ENCODE measurements at places on chromosomes 7 and 10.

GRCh38 chr10:92010047-92010735 is 86.6 kb downstream of the BTAF1 start:
- DNase-seq, result no peak

- DNase-seq, result no peak
Observed at GRCh38 chr7:78601728-78602127, 803.2 kb downstream of the PHTF2 start.

- no peak for DNase-seq
Observed at GRCh38 chr7:132577206-132578049, 1.2 kb upstream of the PLXNA4 start.

DNA sequence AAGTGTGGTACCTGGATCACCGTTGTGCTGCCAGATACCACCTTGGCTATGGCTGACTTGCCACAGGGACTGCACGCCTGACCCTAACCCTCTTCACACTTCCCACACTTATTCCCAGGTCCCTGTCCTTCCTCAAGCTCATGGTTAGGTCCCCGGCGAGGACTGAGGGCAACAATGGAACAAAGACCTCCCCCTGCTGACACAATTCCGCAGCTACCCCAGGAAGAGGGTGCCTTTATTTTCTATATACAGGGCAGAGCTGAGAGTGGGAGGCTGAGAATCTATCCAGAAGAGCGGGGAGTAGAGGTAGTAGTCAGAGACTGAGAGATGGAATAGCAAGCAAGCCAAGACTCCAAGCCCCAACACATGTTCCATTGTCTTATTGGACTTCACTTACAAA is 118.1 kb upstream of the SEM1 start:
- no peak for DNase-seq

- no peak for DNase-seq
Observed at GRCh38 chr10:5876181-5876768, 13.4 kb downstream of the ANKRD16 start.

DNA sequence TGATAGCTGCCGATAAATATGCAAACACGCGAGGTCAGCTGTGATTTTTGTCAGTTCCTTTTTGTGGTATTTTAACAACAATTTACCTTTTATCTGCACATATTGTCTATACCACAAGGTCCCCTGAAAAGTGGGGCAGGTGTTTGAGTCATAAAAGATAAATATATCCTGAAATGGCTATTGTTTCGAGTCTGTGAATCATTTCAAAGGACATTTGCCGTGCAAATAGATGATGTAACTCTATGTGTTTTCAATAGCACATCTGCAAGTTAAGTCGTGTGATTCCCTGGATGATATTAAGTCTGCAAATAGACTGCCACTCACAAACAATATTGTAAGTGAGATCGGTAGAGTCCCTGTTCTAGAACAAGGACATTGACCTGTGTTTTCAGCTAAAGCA is 193.0 kb upstream of the PITRM1 start:
- no peak for DNase-seq

GRCh38 chr7:151003572-151003971 is 12.8 kb downstream of the NOS3 start:
- no peak for DNase-seq

DNA sequence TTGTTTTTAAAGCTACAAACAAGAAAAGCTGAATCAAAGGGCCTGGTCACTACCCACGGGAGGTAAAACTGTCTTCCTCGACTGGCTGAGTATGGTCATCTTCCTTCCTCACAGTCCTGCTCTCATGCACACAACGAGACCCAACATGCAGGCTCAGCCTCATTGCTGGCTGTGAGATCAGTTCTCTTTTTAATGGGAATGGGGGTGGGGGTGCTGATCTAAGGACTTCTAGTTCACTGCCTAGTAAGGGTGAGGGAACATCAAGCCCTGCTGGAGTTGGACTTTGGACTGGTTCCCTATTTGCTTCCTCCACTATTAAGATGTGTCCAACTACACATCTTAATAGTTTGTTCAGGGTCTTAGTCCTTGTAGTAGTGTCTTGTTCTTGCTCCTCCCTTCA is 48.2 kb downstream of the ABCB4 start:
- no peak for DNase-seq

- DNase-seq, result no peak
Observed at GRCh38 chr7:94590526-94591162, 65.3 kb downstream of the SGCE start.

DNA sequence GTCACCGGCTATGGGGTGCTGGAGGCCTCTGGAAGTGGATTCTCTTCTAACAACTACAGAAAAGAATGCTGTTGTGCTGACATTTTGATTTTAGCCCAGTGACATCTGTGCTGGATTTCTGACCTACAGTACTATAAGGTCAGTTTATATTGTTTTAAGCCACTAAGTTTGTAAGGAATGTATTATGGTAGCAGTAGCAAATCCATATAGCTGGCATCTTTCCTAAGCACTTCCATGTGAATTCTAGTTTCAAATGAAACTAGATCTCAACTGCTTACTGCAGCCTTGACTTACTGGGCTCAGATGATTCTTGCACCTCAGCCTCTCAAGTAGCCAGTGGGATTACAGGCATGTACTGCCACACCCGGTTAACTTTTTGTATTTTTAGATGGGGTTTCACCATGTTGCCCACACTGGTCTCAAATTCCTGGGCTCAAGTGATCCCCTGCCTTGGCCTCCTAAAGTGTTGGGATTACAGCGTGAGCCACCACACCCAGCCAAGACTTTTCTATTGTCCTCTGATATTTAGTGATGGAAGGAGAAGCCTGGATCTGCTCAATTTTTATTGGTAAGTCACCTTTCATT is 414.0 kb downstream of the PHTF2 start:
- DNase-seq, result no peak

- DNase-seq, result no peak
Observed at GRCh38 chr10:4354382-4354812, 471.6 kb upstream of the AKR1E2 start.

DNA sequence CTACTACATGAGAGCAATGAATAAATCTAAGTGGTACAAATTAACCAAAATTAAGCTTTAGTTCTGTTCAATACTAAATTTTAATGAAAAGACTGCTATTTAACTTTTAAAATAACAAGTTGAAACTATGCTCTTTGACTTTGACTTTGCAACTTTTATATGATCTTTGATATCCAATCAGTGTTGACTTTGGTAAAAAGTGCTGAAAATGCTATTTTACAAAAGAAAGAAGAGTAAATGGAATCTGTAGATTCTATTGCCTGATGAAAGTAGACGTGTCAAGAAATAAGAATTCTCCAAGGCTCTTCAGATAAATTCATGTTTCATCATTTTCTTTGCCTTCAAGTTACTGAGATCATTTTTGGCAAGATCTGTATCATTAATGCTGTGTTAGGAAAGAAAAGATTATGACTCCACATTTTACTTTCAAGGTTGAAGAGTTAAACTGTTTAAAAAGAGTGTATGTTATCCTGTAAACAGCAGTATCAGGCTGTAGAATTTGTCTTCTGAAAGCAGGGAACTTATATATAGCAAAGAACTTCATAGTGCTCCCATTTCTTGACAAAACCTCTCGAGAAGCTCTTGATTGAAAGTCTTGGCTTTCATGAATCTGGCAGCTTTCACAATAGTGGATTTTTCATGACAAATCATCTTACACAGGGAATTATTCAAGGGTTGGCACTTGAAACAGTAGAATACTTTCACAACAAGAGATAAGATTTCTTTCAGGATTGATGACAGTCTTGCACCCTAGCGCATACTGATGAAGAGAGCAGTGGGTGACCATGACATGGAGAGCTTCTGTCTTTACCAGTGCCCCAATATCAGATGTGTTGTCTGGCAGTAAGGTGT is 72.1 kb downstream of the PTEN start:
- no peak for DNase-seq

- no peak for DNase-seq
Observed at GRCh38 chr7:101803203-101804087, 14.0 kb upstream of the CUX1 start.

- no peak for DNase-seq
Observed at GRCh38 chr7:55065511-55066229, 46.9 kb downstream of the EGFR start.

- no peak for DNase-seq
Observed at GRCh38 chr7:48617993-48618392, 306.4 kb upstream of the CDC14C start.

GRCh38 chr7:135300913-135301765 is 67.5 kb downstream of the STRA8 start:
- no peak for DNase-seq

- DNase-seq, result no peak
Observed at GRCh38 chr7:107505997-107506673, 36.3 kb downstream of the GPR22 start.

DNA sequence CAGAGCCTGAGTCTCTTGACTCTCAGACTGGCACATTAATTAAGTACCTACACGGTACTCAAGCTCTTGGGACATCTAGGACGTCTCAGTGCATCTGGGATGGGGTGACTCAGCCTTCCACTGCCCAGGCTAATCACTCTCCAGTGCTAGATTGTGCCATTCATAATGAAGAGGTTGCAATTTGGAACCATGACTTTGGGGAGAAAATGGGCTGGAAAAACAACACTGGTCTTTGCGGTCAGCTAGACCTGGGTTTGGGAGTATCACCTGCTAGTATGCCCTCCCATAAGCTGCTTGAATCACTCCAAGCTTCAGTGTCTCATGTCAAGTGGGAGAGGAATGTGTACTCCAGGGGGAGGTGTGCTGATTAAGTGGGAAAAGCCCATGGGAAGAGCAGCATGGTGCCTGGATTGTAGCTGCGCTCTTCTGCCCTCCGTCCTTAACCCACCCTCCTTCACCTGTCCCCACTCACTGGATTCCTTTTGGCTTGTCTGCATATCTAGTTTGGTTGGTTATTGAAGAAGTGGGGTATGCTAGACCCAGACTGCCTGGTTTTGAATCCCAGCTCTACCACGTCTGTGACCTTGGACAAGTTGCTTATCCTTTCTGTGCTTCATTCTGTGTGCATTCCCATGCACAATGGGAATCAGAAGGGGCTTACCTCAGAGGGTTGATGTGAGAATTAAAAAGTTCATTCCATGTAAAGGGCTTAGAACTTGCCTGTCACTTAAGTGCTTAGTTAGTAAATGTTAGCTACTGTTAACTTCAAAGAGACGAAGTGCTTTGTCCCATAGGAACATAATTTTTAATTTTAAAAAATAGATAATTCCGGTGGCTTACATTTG is 3.8 kb downstream of the NFE2L3 start:
- DNase-seq, result no peak

DNA sequence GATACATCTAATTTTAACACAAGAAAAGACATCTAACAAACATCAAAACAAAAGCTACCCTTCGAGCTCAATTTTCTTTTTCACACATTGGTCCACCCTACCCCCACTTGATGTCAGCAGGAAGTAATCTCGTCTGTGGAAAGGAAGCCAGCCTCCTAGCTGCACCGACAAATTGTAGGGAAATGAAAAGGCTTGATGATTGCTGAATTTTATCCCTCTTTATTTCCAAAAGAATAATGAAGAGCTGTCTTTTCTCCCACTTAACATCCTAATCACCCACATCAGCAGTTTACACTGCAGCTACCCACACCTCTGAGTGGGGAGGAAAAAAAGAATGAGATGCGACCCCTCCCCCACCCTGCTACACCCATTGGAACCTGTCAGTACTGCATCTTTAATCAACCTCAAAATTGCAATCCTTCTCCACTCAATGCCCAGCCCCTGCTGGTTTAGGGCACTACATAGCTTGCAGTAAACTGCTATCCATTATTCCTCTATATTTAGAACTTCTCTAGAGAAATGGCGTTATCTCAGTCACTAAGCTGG is 10.6 kb upstream of the CPVL start:
- DNase-seq, result no peak

GRCh38 chr10:103849212-103849877 is 6.0 kb downstream of the SH3PXD2A start:
- no peak for DNase-seq

- DNase-seq, result no peak
Observed at GRCh38 chr7:155371884-155372781, 74.5 kb downstream of the INSIG1 start.

DNA sequence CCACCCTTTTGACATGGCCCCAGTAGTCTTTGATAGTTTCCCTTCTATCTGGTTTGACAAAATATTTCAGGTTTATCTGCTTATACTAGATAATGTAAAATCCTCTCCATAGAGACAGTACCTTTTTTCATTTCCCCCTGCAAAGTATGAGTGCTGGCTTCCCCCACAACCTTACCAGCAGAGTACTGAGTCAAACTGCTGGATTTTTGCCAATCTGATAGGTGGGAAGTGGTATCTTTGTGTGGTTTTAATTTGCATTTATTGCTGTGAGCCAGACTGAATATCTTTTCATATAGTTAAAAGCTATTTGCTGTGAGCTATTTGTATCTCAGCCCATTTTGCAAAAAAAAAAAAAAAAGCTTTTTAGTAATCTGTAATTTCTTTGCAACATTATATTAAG is 32.1 kb upstream of the HECTD2 start:
- no peak for DNase-seq

GRCh38 chr10:62153191-62153590 is 115.5 kb downstream of the RTKN2 start:
- DNase-seq, result no peak

DNA sequence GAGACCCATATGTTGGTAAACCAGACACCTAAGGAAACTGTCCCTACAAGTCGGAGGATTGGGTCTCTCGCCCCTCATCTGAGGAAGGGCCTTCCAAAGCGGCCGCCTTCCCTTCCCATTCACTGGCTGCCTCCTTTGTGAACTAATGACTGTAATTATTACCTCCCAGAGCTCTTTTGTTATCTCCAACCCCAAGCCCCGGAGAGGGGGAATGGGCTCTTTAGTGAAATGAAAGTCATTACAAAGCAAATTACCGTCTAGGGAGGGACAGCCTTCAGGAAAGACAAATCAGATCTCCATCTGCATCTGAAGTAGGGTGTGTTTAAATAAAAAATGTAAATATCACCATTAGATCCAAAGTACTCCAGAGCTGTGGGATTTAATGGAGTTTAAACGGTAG is 2.6 kb upstream of the GAD2 start:
- no peak for DNase-seq

DNA sequence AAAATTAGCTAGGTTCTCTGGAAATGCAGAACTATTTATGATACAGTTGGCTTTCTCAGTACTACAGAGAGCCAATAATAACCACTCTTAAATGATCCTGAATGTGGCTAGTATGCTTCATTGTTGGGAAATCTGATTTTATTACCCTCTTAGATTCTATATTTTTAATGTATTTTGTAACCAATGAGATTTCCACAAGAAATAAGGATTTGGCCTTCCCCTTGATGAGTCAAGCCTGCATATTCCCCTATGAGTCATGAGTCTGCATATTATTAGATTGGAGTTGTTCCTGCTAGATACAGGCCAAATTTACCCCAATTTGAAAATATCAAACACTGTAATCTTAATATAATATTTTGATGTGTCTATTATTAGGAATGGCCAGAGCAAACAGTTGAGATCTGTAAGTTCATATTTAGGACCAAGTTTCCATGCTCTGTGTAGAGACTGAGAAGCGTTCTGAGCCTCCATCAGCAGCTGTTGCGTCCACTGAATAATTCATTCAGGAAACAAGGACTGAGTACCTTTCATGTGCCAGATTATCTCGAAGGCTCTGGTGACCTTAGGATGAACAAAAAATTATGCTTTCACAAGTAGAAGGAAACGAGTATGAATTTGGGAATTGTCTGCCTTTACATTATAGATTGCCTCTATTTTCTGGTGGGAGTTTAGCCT is 793.4 kb downstream of the NRG3 start:
- DNase-seq, result no peak

GRCh38 chr10:84665211-84665610 is 336.8 kb downstream of the CCSER2 start:
- DNase-seq, result no peak

- DNase-seq, result no peak
Observed at GRCh38 chr10:128042131-128042610, 84.1 kb downstream of the MKI67 start.

GRCh38 chr7:105924945-105925344 is 38.1 kb upstream of the CDHR3 start:
- no peak for DNase-seq

- DNase-seq, result no peak
Observed at GRCh38 chr10:124180947-124181549, 87.7 kb upstream of the CHST15 start.
